ENCODE measurements at places on chromosomes 12 and 14.
A peak's percentile ranks its signal among the peaks of the same experiment; 100 is the strongest.

GRCh38 chr14:24741871-24742270, 107.9 kb upstream of the GZMB start:
- no peak for DNase-seq

DNA sequence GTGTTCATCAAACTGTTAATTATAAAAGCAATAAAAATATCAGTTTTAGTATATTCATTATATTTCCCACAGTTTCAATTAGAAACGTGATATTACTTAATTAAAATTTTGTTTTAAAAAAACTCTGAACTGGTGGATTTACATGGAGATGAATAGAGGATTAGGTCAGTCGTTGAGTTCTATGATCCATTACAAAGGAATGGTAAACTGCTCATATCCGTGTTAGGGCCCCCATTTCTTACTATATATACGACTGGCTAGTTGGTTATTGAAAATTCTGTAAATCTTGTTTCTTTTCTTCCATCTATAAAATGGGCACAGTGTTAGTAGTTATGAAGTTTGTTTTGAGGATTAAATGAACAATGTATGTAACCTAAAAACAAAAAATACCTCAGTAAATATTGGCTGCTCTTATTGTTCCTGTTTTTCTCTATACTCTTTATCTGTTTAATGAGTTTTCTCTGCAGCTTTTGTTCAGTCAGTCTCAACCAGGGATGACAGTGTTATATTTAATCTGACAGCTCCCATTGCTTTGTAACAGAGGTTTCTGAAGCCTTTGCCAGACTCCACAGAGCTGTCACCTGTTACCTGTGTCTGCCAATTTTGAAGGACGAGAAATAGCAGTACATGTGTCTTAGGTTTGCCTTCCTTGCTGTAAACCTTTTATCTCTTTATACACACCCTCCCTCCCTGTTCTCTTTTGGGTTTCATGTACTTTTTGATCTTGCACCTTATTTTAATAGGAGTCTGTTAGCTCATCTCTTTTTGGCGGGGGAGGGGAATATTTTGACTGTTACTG, 41.5 kb downstream of the FRS2 start:
- no peak for DNase-seq

DNA sequence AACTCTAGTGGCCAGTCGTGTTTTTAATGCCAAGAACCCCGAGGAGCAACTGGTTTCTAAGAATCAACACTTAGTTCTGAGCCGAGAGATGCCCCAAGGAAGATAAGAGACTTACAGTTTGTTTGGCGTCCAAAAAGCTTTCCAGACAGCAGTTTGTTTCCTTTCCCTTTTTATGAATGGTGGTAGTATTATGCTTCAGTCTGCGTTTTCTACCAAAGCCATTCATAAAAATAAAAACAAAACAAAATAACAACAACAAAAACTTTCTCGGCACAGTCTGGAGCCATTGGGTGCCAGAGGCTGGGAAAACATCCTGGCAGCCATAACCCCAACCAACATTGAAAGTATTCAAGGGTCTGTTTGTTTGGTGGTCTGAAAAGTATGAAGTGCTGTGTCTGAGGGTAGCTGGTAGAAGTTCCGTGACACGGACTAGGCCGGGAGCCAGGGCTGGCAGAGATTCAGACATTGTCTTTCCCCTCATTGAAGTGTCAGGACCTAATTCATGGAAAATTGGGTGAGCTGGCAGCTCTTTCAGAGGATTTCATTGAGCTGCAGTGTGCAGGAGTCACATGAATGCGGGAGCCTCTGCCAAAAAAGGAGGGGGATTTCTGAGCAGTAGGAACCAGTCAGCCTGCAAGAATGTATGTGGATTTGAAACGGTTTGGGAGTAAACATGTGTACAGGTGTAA, 124.2 kb downstream of the HMGA2 start:
- DNase-seq: peak; percentile 80

- DNase-seq: no peak
These were observed 441.8 kb downstream of the TMTC2 start for GRCh38 chr12:83128540-83128939.

DNA sequence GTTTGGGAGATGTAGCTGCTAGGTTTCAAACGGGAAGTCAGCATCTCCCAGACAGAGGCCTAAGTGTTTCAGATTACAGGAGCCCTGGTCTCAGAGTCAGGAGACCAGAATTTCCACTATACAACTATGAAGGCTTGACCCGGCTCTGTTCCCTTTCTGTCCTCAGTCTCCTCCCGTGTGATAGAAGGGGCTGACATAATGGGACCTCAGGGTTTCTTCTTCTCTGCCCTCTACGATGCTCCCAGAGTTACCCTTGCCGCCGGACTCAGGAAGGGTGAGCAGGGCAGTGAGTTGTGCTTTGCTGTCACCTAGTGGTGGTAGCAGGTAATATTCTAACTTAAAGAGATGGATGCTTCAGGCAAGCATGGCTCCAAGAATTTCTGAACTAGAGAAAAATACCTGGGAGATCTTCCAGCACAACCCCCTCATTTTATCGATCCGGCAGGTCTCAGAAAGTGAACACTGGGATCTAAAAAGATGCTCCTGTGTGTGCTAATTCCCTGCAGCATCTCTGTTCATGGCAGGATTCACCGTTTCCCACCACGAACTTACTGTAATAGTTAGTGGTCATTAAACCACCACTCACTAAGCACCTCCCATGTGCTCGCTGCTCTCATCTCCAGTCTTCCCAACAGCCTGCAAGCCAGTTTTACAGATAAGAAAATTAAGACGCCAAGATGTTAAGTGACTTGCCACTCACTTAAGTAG, 84.4 kb downstream of the VWF start:
- no peak for DNase-seq

DNA sequence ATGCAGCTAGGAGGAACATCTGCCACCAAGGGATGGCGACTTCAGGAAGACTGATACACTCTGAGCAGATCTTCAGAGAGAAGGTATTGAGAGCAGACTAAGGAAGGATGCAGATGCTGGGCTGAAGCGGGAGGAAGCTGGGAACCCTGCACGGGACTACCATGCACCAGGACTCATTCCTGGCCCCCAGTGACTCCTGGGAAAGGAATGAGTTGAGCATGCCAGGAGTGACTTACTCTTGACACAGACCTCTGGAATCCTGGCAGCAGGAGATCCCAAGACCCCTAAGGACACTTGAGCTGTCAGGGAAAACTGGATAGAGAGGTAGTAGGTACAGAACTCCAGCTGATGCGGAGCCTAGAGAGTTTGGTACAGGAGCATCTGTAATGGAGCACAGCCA, 336.1 kb downstream of the RPS29 start:
- peak; percentile 47 for DNase-seq

DNA sequence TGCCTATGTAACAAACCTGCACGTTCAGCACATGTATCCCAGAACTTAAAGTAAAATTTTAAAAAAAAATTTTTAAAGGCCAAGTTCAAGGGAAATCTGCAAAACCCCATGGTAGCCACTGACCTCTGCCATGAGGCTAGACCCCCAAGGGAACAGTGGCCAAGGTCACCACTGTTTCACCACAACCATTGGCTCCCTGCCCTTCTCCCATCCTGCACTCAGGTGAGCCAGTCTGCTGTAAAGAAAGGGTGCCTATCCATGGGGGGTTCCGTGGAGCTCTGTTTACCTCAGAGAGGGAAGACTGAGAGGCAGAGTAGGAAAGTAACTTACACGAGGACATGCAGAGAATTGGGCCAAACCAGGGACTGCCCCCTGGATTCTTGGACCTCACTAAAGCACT, 38.6 kb downstream of the VWF start:
- no peak for DNase-seq

DNA sequence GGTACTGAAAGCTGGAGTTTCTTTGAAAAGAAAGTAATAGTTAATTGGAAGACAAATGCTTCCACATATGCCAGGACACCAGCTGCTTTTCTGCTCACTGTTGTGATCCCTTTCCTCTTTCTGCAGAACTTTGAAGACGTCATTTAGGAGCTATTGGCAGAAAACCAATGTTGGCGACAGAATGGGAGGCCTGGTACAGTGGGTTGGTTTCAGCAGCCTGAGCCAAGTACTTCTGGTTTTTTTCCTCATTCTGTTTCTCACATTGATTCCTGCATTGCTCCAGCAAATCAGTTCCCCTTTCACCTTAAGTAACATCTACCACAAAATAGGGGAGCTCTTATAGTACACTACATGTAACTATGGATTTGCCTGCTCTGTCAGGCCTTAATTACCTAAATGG, 96.9 kb downstream of the FIGNL2 start:
- DNase-seq: no peak

GRCh38 chr12:15130541-15130940, 90.7 kb downstream of the RERG start:
- no peak for DNase-seq

GRCh38 chr12:89750389-89751351, 42.0 kb upstream of the ATP2B1 start:
- no peak for DNase-seq

GRCh38 chr12:20443792-20444191, 75.5 kb downstream of the PDE3A start:
- no peak for DNase-seq

DNA sequence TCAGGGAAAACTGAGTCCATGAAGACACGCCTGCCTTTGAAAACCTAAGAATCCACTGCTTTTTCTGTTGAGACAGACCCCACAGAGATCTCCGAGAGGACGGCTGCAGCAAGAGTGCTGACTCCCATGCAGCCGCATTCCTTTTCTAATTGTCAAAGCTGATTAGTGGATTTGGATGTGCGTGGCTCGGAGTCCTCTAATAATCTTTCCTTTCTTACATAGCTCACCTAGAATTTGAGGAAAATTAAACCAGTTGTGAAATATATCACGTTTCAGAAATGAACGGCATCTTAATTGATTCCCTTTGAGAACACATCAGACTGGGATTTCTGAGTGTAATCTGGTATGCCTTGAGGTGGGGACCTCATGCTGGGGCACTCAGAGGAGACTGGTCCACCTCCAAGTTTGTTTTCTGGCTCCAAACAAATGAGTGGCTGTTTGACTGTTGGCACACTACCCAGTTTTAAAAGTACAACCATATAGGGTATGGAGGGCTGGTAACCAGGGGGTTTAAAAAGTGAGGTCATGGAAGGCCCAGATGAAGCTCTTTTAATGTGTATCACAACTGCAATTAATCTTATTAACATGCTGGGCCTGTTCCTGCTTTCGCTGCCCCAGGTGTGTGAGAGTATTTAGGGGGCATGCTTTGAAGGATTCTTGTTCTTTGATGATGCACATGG, 63.3 kb downstream of the RASSF3 start:
- DNase-seq: no peak

DNA sequence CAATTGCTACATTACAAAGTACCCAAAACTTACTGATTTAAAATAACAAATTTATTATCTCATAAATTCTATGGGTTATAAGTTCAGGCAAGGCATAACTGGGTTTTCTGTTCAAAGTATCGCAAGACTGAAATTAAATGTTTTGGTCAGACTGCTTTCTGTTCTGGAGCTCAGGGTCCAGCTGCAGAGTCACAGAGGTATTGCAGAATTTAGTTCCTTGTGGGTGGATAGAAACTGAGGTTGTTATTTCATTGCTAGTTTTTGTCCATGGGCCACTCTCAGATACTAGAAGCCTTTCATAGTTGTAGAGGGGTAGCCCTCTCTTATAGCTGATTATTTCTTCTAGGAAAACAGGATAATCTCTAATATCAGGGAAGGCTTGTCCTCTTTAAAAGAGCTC, 467.9 kb downstream of the TRHDE start:
- DNase-seq: no peak

DNA sequence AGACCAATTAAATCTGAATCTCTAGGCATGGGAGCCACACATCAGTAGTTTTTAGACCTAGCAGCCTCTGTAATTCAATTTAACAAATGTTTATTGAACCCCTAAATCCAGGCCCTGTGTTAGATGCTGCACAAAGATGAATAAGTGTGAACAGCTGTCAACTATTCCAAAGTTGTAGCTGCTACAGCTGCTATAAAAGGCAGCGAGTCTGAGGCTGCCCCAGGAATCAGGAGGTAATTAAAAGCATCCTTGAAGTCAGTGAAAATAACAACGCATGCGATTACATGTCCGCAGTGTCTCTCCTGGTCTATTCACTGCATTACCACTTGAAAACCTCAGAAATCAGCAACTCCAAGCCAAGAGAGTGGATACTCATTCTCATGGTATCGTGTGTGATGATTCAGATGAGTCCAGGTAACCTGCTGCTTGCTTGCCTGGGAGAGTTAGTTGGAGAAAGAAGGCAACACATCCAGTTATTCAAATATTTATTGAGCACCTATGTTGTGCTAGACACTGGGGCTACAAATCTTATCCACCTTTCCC, 34.9 kb upstream of the DDHD1 start:
- no peak for DNase-seq

DNA sequence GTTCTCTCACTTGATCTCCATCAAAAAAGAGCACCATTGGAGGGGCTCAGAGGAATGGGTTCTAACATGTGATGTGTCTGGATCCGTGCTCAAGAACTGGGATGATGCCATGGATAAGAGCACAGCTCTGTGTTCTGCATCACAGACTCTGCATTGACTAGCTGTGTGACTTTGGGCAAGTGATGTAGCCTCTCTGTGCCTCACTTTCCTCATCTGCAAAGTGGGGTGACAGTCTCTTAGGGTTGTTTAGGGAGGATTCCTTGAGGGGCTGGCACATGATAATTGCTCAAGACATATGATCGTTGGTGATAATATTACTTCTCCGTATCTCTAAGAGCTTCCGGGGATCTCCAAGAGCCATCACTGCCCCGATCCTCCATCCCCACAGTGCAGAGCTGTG, 202.3 kb downstream of the CHST11 start:
- no peak for DNase-seq

GRCh38 chr14:30822080-30822571, 52.2 kb upstream of the COCH start:
- no peak for DNase-seq
